M059J (cell line): ENCODE measurements at places on chromosomes 3 and 15. TPM values are rescaled to one million over a fixed set of nuclear protein-coding genes. Genes with fewer than 3 reads are reported as not detected.

ZNF385D gene
- total RNA-seq = 1.5 and 3.1 TPM in 2 replicates

GOLGA6L10 gene
- 0.07 and 0.25 TPM in 2 replicates for total RNA-seq

MME gene
- 45.1 and 51.7 TPM in 2 replicates for total RNA-seq

KY gene
- 0.66 and 0.76 TPM in 2 replicates for total RNA-seq

DNAJC19 gene
- 25.3 and 36.5 TPM in 2 replicates for total RNA-seq

KLHL40 gene
- not detected in 2 replicates for total RNA-seq

TXNRD3 gene
- total RNA-seq = 4.0 and 7.8 TPM in 2 replicates

PAQR9 gene
- 0.12 and 0.59 TPM in 2 replicates for total RNA-seq

BCL2A1 gene
- total RNA-seq = 0.10 and 0.69 TPM in 2 replicates

GOLGA8J gene
- total RNA-seq = 0.34 TPM in 1 of 2 replicates, not detected in the other

MESP2 gene
- 0.15 and 0.62 TPM in 2 replicates for total RNA-seq

PRRT3 gene
- 2.8 and 3.8 TPM in 2 replicates for total RNA-seq

CNTN4 gene
- not detected in 2 replicates for total RNA-seq

RARB gene
- 37.1 and 40.2 TPM in 2 replicates for total RNA-seq

MEF2A gene
- total RNA-seq = 16.4 and 21.0 TPM in 2 replicates

MAPK6 gene
- 65.2 and 71.6 TPM in 2 replicates for total RNA-seq

SI gene
- total RNA-seq = not detected in 2 replicates

LDHAL6B gene
- not detected in 2 replicates for total RNA-seq

NOX5 gene
- 0.34 and 1.1 TPM in 2 replicates for total RNA-seq

EPHB3 gene
- 1.1 and 1.2 TPM in 2 replicates for total RNA-seq

HHATL gene
- total RNA-seq = not detected in 2 replicates

ISY1 gene
- 34.9 and 70.7 TPM in 2 replicates for total RNA-seq

GHSR gene
- total RNA-seq = not detected in 2 replicates

UPK1B gene
- total RNA-seq = 0.12 TPM in 1 of 2 replicates, not detected in the other

GOLGA6D gene
- not detected in 2 replicates for total RNA-seq

CPEB1 gene
- total RNA-seq = 2.1 and 9.4 TPM in 2 replicates

APOD gene
- not detected in 2 replicates for total RNA-seq

IGF2BP2 gene
- 59.1 and 72.0 TPM in 2 replicates for total RNA-seq

CCDC39 gene
- not detected in 2 replicates for total RNA-seq

SETD5 gene
- total RNA-seq = 39.5 and 57.2 TPM in 2 replicates

CCR3 gene
- total RNA-seq = 0.20 TPM in 1 of 2 replicates, not detected in the other

UBAP1L gene
- total RNA-seq = 0.10 and 0.12 TPM in 2 replicates

KIF9 gene
- total RNA-seq = 3.1 and 5.7 TPM in 2 replicates

NUP210 gene
- 3.5 and 8.5 TPM in 2 replicates for total RNA-seq

RBP2 gene
- total RNA-seq = not detected in 2 replicates

CCDC191 gene
- total RNA-seq = 0.71 and 1.5 TPM in 2 replicates

CMTM6 gene
- total RNA-seq = 115 and 144 TPM in 2 replicates

LIPH gene
- 1.4 and 1.9 TPM in 2 replicates for total RNA-seq

MINDY2 gene
- 4.5 and 5.6 TPM in 2 replicates for total RNA-seq

LRTM1 gene
- not detected in 2 replicates for total RNA-seq

MAGEL2 gene
- 0.02 TPM in 1 of 2 replicates, not detected in the other for total RNA-seq

BNC1 gene
- total RNA-seq = not detected in 2 replicates

NPAP1 gene
- total RNA-seq = not detected in 2 replicates

WDR6 gene
- 27.0 and 39.0 TPM in 2 replicates for total RNA-seq

GRIP2 gene
- total RNA-seq = 6.8 and 7.6 TPM in 2 replicates

CIB2 gene
- 1.9 and 2.2 TPM in 2 replicates for total RNA-seq

ZFAND6 gene
- total RNA-seq = 177 and 184 TPM in 2 replicates

ALDH1A2 gene
- 0.17 TPM in 1 of 2 replicates, not detected in the other for total RNA-seq

POPDC2 gene
- total RNA-seq = 0.12 TPM in 1 of 2 replicates, not detected in the other
